ENCODE measurements at places on chromosomes 7 and 10.

- DNase-seq, result no peak
These were observed 87.5 kb downstream of the GSAP start for GRCh38 chr7:77328669-77329068.

GRCh38 chr7:123191132-123191531 is 8.6 kb downstream of the SLC13A1 start:
- no peak for DNase-seq

DNA sequence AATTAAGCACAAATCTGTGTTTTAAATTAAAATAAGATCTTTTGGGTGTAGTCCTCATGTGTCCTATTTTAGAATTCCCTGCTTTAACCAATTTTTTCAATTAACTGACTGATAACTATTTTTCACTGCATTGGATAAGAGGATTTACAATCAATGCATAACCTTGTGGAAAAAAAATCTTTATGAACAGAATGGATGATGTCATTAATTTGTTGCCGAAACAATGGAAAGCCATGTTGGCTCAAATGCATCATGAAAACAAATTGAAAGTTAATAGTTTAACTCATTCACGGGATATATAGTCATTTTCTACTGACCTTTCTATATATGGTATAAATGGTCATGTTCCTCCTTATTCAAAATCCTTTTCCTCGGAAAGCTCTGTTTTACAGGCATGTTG is 82.3 kb downstream of the PRLHR start:
- no peak for DNase-seq

DNA sequence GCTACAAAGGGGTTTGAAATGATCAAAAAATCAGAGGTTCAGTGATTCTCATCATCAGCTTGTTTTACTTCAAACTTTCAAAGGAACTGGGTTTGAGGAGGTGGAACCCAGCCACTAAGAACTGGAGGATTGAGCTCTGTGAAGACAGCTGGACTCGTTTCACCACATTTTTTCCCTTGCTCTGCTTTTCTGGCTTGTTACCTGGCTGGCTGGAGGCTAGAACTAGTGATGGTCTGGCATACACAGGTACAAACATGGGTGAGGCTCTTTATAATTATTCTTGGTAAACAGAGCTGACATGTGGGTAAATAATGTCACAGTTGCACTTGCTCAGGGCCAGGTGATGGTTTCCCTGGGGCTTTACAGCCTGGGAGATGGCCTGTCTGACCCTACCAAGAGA is 352.5 kb downstream of the FGFR2 start:
- no peak for DNase-seq

- no peak for DNase-seq
These were observed 151.9 kb upstream of the PFKP start for GRCh38 chr10:2915412-2915811.

DNA sequence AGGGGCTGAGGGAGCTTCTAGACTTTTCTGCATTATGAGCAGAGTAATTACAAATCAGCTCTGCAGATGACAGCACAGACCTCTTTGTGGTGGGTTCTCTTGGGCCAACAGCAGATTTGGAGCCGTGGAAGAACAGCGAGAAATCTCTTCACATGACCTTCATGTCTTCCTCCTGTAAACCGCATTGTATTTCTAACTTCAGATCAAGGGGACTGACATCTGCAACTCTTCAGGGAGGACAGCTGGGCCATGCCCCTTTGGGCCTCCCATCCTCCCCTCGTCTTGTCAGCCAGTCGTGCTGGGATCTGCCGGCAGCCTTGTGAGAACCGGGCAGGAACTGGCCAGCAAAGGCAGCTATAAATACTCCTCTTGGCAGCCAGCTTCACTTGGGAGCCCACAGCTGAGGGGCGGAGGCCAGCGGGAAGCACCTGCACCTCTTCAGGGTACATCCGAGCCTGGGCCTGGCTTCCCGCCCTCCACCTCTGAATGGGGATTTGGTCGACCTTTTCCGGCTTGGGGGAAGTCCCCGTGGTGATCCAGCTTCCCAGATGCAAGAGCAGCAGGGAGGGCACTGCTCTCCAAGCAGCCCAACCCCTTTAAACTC is 54.7 kb downstream of the STEAP1B start:
- peak; percentile 46 for DNase-seq

DNA sequence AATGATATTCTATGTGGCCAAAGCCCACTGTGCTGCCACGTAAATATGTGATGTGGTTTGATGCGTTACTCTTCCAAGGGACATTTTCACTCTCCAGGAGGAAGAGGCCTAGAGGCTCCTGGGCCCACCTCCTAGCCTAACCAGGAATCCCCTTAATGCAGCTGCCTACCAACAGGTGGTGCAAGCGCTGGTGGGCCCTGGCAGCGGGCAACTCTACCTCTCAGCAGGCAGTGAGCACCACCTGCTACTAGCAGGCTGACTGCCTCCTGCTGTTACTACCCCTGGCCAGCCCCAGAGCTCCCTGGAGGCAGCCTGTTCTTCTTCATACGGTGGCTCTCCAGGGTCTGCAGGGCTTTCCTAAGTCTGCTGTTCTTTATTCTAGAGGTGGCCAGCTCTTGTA is 62.8 kb downstream of the CDH23 start:
- DNase-seq, result no peak

DNA sequence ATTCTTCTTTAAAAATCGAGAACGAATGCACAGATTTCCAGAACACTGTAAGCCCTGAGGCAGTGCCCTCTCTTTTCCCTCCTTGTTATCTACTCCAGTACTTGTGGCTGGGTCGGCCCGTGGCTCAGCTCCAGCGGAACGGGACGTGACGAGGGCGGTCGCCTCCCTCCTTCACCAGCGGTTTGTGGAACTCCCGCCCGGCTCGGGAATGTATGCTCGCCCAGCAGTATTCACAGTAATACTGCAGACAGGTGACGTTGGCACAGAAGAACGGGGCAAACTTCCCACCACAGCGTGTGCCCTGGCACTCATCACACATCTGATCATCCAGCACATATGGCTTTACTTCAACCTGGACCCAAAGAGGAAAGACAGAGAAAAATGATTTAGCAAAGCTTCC is 128.5 kb downstream of the BTAF1 start:
- DNase-seq, result no peak

DNA sequence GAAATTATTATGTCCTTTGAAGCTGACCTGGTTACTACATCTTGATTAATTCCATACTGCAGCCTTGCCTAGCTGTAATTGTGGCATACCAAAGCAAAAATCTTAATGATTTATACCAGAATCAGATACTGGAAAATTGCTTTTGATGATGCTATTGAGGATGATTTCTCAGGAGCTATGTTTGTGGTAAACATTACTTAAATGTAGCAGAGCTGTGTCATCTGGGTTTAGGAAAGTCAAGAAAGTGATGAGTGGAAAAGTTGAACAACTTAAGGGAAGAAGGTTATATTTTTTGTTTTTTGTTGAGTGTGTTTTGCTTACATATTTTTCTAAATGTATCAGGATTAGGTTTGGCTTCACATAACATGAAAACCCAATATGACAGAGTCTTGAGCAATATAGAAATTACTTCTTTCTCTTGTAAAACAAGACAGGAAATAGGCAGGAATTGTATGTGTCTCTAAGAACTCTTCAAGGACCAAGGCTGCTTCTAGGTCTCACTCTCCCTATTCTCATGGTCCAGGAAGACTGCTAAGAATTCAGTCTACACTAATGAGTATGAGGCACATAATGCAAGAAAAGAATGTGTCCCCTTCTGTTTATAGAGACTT is 87.6 kb upstream of the MTPN start:
- no peak for DNase-seq

- no peak for DNase-seq
These were observed 219.3 kb upstream of the TAC1 start for GRCh38 chr7:97512441-97513207.

- DNase-seq, result no peak
These were observed 41.5 kb downstream of the LGI1 start for GRCh38 chr10:93799155-93799708.

DNA sequence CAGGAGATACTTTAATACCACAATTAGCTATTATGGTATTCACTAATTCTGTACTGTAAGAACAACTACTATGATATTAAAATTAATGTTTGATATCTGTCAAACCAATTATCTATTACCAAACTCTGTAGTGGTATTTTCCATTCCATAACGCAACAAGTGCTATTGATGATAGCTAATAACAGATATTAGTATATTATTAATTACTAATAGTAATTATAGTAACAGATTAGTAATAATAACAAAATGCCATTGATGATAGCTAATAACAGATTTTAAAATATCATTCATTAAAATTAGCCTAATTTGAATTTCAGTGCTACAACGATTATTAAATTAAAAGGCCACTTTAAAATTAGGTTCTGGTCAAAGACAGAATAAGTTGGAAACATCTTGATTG is 93.5 kb downstream of the BTRC start:
- DNase-seq, result no peak

GRCh38 chr7:113339661-113340060 is 221.3 kb upstream of the SMIM30 start:
- DNase-seq, result no peak

- no peak for DNase-seq
These were observed 10.3 kb upstream of the TSPAN13 start for GRCh38 chr7:16743236-16743635.

DNA sequence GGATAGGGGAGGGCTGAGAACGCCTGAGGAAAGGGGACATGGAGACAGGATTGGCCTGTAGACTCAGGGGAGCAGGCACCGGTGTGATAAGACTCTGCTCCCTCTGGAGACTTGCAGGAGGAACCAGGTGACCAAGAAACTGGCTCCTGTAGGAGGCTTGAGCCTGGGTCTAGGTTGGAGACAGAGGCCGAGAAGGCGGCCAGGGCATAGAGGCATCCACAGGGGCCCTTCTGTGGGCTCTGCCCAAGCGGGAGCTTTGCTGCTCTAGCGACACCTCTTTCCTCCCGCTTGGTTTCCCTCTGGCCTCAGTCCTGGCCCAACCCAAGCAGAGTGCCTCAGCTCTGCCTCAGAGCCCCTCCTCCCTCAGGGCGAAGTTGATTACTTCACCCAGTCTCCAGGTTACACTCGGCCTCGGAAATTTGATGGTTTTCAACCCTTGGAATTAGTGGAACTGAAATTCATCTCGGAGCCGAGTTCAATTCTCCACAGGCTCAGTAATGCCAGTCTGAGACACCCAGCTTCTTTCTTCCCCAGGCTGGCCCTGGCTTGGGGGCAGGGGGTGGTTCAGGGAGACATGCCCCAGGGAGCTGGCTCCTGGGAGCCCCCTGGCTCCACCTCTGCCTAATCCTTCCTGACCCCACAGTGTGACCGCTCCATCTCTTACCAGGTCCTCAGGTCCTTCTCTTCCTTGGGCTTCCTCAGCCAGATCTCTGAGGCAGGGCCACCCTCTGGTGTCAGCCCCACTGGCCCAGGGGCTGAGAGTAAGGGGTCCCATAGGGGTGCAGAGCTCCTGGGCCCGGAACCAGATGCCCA is 60.4 kb downstream of the PAX2 start:
- no peak for DNase-seq

DNA sequence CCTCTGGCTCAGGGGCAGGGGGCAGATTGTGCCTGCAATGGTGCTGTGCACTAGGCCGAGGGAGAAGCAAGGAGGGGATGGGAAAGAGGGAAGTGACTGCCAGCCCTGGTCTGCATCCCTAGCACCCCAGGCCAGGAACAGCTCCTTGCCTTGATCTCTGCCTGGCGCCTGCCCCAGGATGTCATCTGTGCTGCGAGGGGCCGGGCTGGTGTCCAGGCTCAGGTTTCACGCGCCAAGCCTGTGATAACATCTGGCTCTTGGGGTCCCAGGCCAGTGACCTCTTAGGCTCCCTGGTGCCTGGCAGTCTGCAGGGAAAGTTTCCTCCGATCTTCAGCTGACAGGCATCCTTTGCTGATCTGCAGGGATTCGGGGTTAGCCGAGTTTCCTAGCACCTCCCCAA is 193.5 kb upstream of the GPR26 start:
- no peak for DNase-seq

GRCh38 chr10:117053482-117053881 is 48.5 kb upstream of the SHTN1 start:
- no peak for DNase-seq

- DNase-seq, result no peak
These were observed 3.9 kb upstream of the USP6NL start for GRCh38 chr10:11615396-11615795.

DNA sequence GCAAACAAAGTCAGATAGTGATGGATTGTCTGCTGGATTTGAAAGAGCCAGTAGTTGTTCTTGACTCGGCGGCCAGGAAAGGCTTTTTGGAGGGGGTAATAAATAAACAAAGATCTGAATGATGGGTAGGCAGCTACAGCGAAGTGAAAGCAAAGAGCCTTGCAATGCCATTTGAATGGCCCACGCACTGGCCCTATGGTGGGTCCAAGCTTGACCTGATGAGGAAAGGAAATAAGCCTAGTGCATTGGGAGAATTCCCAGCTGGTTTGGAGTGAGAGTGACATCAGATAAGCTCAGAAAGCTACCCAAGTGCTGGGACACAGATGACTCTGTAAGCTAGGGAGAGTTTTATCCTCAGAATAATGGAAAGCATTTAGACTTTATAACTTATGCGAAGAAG is 365.2 kb downstream of the PLXDC2 start:
- no peak for DNase-seq

- no peak for DNase-seq
These were observed 35.6 kb downstream of the CDH23 start for GRCh38 chr10:71432101-71432905.

DNA sequence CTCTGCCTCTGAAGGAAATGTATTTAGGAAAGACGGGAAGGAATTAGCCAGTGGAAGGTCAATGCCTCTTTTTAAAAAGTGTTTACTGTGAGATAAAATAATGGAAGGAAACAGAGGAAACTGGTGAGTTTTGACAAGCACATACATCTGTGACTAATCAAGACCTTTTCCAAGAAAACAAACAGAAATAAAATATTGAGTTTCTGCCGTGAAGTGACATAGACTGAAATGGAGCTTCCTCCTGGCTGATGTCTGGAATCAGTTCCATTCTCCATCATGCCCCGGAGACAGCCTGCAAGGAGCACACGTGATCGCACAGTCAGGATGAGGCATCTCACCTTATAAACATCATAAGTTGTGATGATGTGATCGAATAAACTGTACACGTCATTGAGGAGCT is 30.7 kb downstream of the TECTB start:
- DNase-seq, result no peak

- peak; percentile 56 for DNase-seq
These were observed 26.2 kb downstream of the ABLIM1 start for GRCh38 chr10:114631666-114632417.

GRCh38 chr7:131556909-131557651 is 652 bp upstream of the PODXL start:
- DNase-seq, result no peak

- DNase-seq, result peak; percentile 61
These were observed 29.3 kb upstream of the SH3PXD2A start for GRCh38 chr10:103884681-103885139.
